ENCODE measurements at places on chromosomes 3 and 15. TPM values are rescaled to one million over a fixed set of nuclear protein-coding genes. Genes with fewer than 3 reads are reported as not detected.

Gene LRRC49
- total RNA-seq = 31.5 TPM

Gene SAMD7
- not detected for total RNA-seq

DNA sequence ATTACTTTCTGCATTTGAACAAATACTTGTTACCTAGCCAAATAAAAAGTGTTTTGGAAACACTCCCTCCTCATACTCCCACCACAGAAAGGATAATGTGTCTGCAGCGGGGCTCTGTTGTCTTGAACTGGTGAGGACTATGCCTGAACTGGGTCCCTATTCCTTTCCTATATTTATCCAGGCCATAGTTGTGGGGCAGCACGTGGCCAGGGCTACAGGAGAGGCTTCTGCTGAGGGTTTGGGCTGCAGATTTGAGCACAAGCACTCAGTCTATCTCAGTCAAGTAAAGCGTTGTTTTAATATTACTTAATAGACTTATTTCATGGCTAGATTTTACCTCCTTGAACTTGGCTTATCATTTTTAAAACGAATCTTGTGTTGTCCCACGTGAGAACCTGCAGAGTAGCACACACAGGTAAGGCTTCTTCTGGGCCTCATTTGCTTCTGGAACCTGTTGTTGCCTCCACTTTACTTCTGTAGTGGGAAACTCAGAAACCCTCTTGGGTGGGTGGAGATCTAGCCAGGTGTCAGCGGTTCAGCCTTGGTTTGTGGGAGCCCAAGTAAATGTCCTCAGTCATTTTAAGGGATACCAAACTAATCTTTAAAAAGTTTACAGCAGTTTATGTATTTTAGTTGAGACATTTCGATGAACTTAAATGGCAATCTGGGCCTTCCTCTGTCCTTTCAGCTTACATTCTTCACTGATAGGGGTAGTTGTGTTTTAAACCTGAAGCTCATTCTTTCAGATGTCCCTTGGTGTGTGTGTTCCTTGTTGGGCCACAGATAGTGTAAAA is 51.1 kb downstream of the TRIM71 start:
- no peak for DNase-seq

DNA sequence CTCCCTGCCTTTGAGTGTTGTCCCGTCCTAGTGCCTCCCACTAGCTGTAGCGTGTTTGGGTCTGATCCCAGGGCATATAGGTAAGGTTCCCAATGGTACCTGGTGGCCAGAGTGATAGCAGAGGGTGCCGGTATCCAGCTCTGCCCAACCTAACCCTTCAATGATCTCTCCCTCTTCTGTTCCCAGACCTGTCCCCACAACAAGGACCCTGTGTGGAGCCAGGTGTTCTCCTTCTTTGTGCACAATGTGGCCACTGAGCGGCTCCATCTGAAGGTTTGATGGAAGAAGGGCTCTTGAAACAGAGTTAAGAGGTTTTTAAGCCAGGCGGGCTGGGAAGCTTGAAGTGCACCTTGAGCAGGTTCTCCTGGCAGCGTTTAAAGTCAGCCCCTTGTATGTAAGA is 35.5 kb downstream of the ESYT3 start:
- no peak for DNase-seq

DNA sequence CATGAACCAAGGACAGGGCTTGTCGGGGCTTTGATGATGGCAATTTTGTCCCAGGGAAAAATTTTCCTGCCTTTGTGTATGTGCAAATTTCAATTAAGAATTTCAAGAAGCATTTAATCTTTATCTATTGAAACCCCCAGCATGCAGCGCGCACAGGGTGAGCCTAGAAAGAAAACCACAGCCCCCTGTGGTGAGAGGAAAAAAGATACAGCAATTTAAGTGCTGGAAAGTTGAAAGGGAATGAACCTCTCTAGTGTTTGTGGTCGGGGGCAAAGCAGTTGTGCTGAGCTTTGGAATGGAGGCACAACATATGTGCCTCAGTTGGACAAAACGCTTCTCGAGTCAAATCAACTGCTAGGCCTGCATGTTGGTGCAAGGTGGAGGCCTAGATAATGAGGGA is 111.8 kb upstream of the C15orf61 start:
- DNase-seq = no peak

DNA sequence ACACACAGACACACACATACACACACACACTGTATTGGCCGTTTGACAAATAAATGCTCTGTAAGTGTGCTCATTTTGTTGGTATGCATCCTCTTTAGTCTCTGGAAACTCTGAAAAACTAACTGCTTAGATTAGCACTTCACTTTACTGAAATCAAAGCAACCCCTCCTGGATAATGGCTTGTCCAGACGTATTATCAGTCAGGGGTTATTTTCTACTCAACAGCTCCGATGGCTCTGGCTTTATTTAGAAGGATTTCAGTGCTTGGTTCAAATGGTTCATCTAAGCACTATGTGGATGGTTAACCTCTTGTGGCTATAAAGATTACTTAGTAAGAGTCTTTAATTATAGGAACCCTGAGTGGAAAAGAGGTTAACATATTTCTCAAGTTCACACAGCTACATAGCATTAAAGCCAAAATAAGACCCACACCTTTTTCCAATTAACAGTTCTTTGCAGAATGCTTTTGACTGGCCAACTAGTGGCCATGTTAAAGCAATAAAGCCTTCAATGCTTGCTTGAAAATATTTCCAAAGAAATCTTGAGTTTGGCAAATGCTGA is 516.1 kb upstream of the NAALADL2 start:
- DNase-seq = peak; percentile 69

DNA sequence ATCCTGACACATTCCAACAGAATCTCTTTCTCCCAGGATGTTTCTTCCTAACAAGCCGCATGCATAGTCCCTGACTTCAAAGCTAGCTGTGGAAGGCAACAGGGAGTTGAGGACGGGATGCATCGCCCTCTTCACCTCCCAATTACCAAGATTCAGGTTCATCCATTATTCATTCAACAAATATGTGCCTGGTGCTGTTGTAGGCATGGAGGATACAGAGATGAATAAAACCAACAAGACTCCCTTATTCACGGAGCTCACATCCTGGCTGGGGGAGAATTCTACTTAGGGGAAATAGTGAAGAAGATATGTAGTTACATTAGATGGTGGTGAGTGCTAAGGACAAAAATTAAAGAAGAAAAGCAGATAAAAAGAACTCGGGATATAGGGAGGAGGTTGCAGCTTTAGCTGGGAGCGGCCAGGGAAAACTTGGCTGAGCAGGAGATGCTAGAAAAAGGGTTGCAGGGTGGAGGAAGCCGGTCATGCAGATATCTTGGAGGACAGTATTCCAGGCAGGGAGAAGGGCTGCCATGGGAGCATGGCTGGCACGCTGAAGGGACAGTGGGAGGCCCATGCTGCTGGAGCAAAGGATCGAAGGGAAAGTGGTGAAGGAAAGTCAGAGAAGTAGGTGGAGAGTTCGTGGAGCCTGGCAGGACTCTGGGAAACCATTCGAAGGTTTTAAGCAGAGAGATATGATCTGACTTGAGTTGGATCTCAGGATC is 5.0 kb downstream of the ITGB5 start:
- peak; percentile 64 for DNase-seq

Gene IMPG2
- 0.33 TPM for total RNA-seq

Gene PRR20G
- total RNA-seq = not detected

GRCh38 chr3:13219077-13219901 is 146.1 kb upstream of the IQSEC1 start:
- peak; percentile 5 for DNase-seq

DNA sequence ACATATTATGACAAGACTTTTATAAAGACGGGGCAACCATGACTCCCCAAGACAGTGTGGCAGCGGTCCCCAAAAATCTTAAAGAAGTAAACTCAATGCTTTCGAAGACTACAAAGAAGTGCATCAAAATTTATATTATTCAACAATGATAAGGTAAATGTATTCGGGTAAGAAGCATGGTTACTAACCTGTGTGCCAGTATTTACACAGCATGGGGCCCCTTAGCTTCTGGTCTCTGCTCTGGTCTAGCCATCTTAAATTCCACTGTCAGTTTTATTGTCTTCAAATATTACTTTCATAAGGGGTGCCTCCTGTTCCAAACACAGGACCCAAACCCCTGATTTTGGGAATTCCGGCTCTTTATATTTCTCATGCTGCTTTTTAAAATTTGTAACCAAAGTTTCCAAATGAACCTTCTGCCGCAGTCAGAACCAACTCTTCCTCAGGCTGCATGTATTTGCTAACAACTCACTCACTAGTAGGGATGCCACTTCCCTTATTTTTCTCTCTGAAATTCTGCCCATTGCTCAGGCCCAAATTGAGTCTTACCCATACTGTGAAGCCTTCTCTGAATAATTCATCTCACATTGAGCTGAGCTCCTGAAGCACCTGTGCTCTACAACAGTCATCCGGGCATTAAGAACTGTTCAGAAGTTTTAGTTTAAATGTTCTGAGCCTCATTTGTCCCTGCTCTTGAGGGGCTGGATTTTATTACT is 1.2 kb downstream of the TTC23 start:
- no peak for DNase-seq

Gene RAD51
- 0.77 TPM for total RNA-seq

DNA sequence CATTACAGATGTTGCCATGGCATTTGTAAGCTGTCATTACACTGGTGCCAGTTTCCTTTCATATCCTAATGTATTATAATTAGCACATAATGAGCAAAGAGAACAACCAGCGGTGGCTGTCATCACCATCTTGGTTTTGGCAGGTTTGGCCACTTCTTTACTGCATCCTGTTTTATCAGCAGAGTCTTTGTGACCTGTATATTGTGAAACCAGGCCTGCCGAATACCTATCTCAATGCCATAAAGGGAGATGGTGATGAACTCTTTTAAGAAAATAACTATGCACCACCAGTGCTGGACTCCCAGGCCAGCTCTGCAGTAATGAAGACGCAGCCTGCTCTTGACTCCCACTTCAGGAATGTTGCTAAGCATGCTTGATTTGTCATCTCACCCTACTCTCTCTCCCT is 458.1 kb upstream of the NR2F2 start:
- peak; percentile 85 for DNase-seq

DNA sequence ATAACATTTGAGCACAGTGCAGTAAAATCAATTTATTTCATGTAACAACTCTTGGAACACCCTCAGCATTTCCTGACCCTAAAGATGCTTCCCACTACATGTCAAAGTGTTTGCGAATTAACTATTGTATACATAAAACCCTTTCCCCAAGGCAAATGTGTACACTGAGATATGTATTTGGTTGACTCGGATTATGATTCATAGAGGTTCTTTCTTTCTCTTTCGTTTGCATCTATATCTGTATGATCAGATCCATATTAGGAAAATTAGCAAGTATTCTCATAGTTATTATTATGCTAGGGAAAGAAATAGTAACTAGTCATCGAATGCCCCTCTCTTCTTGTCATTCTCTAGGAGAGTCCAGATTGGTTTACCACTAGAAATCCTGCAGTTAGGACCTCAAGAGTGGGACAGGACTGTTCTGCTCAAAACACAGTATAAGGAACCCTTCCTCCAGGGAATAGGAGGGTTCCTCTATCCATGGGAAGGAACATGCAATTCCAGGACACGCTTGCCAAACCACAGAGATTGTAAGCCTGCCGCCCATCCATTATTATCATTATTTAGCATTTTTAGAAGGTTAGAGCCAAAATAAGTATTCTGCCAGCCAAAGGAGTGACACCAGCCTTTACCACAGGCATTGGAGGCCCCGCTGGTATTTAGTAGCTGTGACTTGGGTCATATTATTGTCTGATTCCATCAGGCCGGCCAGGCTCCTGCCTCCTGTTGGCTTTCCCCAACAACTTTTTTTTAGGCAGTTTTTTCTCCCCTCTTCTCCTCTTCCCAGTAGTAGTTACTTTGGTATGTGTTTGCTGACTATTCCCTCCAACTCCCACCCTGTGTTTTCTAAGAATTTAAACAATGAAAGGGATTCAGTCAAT is 100.7 kb downstream of the GALK2 start:
- peak; percentile 97 for DNase-seq

- DNase-seq = no peak
Observed at GRCh38 chr3:169299889-169300288, 363.6 kb downstream of the MECOM start.

Gene SH2D7
- not detected for total RNA-seq

Gene RIOX2
- 46.1 TPM for total RNA-seq

DNA sequence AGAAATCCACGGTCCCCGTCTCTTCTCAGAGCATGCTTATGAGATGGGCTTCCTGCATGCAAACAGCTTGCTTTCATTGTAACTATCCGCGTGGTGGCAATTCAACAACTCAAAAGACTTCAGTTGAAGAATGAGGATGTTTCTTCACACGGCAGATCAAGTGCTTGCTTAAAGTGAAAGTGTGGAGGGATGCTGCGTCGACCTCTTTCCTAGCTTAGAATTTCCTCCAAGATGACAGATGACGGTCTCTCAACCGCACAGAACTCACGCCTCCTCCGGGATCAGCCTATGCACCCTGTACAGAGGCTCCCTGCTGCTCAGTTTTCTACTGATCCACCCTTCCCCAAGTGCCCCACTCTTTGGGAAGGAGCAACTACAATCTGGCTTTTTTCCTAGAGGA is 47.8 kb downstream of the PCSK6 start:
- no peak for DNase-seq

- no peak for DNase-seq
Observed at GRCh38 chr3:194983620-194984019, 287.3 kb downstream of the XXYLT1 start.

Gene TMEM108
- total RNA-seq = under 0.01 TPM

Gene VEPH1
- total RNA-seq = 34.7 TPM

DNA sequence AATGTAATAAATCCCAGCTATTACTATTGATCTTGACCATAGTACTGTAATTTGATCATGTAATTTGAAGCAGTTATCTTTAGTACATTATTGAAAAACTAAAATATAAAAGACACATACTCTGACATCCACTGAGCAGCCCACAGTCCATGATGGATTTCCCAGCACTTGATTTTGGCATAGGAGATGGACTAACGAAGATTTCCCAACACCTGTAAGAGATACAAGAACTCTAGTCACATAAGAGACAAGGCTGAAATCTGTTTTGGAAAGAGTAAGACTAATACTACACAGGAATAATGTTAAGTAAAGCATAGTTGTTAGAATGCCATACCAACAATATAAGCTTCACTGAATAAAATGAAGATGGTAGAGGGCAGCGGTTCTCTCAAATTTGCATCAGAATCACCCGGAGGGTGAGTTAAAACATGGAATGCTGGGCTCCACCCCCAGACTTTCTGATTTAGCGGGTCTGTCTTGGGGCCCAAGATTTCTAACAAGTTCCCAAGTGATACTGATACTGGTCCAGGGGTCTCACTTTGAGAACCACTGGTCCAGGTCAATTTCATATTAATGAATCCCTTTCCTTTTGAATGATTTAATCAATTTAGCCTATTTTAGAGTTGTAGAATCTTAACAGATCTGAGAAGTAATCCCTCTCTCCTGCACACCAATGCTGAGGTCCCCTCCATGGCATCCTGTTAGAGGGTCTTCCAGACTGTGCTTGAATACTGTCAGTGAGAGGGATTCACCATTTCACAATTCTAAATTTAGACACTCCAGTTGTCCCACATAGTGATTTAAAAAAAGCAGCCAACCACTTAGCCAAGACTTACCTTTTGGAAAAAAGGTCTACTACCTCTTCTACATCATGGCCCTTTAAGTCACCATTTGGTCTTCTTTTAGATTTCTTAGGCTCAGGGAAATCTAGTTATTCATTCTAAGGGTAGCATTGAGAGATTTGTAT is 11.5 kb downstream of the RABL3 start:
- no peak for DNase-seq

All from fibroblast of lung (primary cell).